ENCODE measurements at places on chromosomes 12 and 14.

DNA sequence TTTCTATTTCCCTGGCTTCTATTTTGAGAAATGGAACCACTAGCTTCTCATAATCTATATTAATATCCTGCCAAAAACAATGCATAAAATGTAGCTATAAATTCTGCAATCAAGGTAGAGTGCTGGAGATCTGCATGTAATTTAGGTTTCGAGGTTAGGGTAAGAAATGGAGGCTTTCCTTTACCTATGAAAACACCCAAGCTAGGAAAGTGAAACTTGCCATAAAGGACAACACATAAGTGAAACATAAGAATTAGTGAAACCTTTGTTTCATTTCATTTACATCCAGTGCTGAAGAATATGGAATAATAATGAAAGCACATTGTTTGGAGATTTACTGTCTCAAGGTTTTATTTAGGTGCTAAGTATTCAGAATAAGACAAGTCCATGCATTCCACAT, 9.7 kb downstream of the CLEC2A start:
- no peak for DNase-seq

DNA sequence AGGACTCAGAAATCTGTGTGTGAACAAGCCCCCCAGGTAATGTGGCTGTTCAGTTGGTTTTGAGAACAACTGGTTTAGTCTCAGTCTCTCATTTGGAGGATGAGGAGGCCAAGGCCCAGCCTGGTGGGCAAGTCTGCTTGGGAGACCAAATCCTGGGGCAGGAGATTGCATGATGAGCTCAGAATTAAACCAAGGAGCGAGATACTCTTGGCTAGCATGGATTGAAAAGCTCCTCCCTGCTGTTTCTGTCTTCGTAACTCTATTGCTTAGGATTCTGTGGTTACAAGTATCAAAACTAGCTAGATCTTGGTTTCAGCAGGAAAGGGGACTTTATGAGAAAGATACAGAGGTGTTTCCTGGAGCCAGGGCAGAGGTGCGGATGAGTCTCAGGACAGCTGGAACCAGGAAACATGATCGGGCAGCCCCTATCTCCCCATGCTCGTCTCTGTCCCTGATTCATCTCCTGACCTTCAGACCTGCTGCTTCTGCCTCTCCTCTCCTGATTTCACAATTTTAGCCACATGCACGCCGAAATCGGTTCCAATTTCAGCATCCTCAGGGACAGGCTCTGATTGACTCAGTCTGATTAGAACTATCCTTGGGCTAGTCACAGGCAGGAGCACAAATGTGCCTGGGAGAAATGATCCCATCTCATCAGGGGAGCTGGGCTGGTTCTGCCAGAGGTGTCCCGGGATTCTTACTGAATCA, 40.2 kb upstream of the RIN3 start:
- no peak for DNase-seq

DNA sequence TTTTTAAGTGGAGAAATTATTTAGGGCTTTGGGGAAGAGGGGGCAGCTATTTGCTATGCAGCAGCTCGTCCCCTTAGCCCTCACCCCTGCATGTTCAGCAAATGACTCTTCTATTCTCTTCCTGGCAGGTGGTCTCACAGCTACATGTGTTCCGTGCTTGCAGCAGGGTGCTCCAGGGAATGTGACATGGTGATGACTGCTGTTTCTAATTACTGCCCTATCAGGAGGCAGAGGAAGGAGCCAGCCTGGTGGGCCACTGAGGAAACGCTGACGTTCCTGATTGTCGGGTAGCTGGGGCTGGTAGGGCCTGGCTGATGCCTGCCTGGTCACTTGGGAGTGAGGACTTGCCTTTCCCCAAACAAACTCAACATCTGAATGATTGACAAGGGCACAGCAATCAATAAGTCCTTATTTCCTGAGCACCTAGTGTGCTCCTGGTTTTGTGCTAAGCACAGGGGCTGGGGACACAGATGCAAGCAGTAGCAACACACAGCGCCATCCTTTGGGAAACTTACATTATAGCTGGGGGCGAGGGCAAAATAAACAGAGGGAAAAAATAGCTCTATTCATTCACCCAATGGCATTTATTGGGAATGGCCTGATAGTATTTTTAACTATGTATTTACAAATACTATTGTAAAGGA, 377.8 kb downstream of the FUT8 start:
- no peak for DNase-seq

- DNase-seq = no peak
Observed at GRCh38 chr12:57813971-57814772, 4.4 kb downstream of the AVIL start.

DNA sequence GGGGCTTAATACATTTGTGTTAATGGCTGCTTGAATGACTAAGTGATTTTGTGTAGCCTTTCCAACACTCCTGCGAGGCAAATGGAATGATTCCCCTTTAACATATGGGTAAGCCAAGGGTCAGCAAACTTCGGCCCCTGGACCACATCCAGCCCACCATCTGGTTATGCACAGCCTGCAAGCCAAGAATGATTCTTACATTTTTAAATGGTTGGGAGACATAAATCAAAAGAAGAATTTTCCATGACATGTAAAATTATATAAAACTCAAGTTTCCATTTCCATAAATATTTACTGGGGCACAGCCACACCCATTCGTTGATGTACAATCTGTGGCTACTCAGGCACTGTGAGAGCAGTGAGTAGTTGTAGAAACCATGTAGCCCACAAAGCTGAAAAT, 9.0 kb downstream of the SLC8B1 start:
- DNase-seq = peak; percentile 47

- DNase-seq = peak; percentile 88
Observed at GRCh38 chr14:100416921-100417860, 94.1 kb downstream of the SLC25A47 start.

- DNase-seq = peak; percentile 86
Observed at GRCh38 chr12:103560604-103561101, 26.4 kb upstream of the STAB2 start.

- no peak for DNase-seq
Observed at GRCh38 chr12:16148938-16149337, 128.5 kb downstream of the SLC15A5 start.

DNA sequence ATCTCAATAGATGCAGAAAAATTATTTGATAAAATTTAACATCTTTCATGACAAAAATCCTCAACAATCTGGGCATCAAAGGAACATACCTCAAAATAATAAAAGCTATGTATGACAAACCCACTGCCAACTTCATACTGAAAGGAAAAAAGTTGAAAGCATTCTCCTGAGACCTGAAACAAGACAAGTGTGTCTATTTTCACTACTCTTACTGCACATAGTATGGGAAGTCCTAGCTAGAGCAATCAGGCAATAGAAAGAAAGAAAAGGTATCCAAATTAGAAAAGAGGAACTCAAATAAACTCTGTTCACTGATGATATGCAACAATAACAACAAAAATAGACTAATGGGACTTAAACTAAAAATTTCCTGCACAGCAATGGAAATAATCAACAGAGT, 90.1 kb downstream of the SLCO1B1 start:
- no peak for DNase-seq

GRCh38 chr12:76546889-76547288, 12.7 kb downstream of the OSBPL8 start:
- no peak for DNase-seq

GRCh38 chr12:1650978-1651361, 21.9 kb downstream of the WNT5B start:
- DNase-seq = no peak

GRCh38 chr12:49917166-49917787, 13.6 kb upstream of the FAIM2 start:
- no peak for DNase-seq

GRCh38 chr12:105469701-105470100, 139.2 kb downstream of the C12orf75 start:
- no peak for DNase-seq

DNA sequence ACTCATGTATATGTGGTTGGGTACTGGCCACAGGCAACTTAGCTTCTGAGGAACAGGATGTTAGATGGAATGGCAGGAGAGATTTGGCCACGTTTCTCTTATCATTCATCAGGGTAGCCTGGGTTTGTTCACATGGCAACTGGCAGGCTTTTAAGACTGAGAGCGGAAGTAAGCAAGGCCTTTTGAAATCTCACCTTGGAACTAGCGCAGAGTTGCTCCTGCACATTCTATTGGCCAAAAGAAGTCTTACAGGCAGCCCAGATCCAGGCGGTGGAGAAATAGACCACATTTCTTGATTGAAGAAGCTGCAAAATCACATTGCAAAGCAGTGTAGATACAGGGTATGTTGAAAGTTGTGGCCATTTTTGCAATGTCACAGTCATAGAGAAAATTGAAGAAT, 3.7 kb downstream of the CLEC4A start:
- DNase-seq = no peak

DNA sequence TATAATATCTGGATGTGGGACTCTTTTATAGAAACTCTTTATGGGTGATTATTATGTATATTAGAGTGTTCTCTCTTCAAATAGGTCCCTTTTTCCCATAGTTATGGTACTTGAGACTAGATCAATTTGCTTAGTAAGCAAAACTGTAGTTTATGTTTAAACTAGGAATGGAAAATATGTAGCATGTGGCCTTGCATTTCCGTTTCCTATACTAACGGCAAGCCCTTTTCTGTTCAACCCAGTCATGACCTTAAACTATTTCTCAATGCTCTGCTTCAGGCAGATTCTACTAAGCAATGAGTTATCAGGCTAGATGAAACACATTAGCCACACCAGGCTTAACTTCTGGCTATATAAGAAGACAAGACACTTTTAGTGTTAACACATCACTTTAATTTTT, 84.6 kb downstream of the OTOGL start:
- no peak for DNase-seq

GRCh38 chr12:8018666-8019581, 13.6 kb upstream of the FOXJ2 start:
- DNase-seq = no peak

Data from AG08396 (cell line).